AG04449 (cell line): ENCODE measurements at places on chromosomes 5 and 9.

- no peak for DNase-seq
These were observed 158.8 kb downstream of the SLF1 start for GRCh38 chr5:94777056-94777880.

- DNase-seq = no peak
These were observed 10.0 kb downstream of the BSPRY start for GRCh38 chr9:113359385-113359784.

GRCh38 chr9:3852545-3852944 is 326.7 kb upstream of the RFX3 start:
- DNase-seq = no peak

- no peak for DNase-seq
These were observed 390.3 kb downstream of the PDE4D start for GRCh38 chr5:59503220-59503619.

DNA sequence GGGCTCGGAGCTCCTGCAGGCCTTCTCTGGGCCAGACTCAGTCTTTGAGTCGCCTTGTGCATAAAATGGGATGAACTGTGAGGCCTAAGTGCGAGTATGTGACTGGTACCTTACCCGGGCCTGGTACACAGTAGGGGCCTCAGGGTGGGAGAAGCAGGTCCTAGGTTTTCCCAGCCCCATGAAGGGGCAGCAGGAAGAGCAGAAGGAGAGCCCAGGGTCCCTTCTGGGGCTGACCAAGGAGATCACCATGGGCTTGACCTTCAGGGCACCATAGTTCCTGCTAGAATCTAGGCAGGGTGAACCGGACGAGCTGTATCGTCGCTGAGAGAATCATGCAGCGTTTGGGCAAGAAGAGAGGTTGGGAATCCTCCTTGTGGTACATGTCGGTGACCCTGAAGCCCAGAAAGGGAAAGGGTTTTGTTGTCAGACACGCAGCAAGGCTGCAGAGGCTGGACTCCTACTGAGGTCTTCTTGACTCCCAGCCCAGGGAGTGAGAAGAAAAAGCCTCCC is 373 bp upstream of the PHYKPL start:
- DNase-seq = no peak
